Left hindlimb (tissue), 1 donor: ENCODE measurements at places on chromosomes 6 and 20.

DNA sequence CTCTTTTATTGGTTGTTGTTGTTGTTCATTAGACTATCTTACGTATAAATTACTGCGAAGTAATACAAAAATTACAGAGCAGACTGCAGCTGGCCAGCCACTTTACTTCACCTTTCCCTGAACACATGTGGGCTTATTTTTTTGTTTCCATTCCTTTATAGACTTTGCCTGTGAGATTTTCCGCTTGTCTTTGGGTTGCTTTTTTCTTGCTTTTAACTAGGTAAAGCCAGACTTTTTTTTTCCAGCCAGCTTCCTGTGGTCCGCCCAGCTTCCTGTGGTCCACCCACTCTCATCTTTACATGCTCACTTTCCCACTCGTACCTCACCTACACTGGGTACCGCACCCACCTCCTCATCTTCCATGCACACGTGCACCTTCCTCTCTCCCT, 79.0 kb downstream of the IPCEF1 start:
- DNase-seq, result no peak

- no peak for DNase-seq
These were observed 701.3 kb upstream of the CHD6 start for GRCh38 chr20:42319252-42320013.

DNA sequence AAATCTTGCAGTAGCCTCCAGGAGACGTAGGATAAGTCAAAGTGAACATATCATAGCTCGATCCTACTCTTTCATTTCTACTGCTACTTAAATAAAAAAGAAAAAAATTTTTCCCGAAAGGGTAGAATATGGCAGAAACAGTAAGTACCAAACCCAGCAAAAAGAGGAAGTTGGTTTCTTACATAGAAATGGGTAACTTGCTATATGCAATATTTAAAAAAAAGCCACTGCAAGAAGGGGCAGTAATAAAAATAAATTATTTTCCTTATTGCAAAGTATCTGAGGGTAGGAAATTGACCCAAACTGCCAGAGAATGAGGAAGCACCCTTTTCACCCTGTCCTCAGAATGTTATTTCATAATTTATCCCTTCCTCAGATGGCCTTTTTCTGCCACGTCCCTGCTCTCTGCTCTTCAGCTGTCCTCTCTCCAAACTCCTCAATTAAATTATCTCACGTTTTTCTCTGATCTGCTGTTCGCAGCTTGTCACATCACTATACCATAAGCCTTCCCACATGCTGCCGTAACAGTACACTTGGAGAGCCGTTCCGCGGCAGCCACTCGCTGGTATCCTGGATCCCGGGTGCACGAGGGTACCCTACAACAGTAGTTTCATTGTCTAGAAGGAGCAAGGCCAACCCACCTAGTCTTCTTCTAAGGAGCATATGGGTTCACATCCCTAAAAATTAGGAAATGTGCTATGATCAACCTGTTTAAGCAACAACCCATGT, 149.6 kb downstream of the BACH2 start:
- DNase-seq, result no peak

GRCh38 chr20:49483696-49484123, 1.2 kb upstream of the KCNB1 start:
- DNase-seq, result no peak

- no peak for DNase-seq
These were observed 9.1 kb downstream of the MAPK13 start for GRCh38 chr6:36139431-36139830.
